ENCODE measurements at places on chromosomes 1 and 21. TPM values are rescaled to one million over a fixed set of nuclear protein-coding genes. Genes with fewer than 3 reads are reported as not detected.

The PLA2G2C gene
- not detected for total RNA-seq

The CYP4B1 gene
- 268 TPM for total RNA-seq

The CD1D gene
- 5.3 TPM for total RNA-seq

- DNase-seq: no peak
Measured at GRCh38 chr1:39370602-39371001, 120.8 kb upstream of the BMP8A start.

GRCh38 chr1:47745715-47746609 is 251.2 kb downstream of the TRABD2B start:
- DNase-seq: no peak

- peak; percentile 77 for DNase-seq
Measured at GRCh38 chr1:27662707-27663393, 9.1 kb downstream of the IFI6 start.

DNA sequence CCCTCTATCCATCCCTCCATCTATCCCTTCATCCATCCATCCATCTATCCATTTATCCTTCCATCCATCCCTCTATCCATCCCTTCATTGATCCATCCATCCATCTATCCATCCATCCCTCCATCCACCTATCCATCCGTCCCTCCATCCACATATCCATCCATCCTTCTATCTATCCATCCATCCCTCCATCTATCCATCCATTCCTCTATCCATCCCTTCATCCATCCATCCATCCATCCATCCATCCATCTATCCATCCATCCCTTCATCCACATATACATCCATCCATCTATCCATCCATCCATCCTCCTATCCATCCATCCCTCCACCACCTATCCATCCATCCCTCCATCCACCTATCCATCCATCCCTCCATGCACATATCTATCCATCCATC is 23.6 kb downstream of the MATN1 start:
- DNase-seq: no peak

- no peak for DNase-seq
Measured at GRCh38 chr21:35120631-35121180, 71.6 kb upstream of the RUNX1 start.

DNA sequence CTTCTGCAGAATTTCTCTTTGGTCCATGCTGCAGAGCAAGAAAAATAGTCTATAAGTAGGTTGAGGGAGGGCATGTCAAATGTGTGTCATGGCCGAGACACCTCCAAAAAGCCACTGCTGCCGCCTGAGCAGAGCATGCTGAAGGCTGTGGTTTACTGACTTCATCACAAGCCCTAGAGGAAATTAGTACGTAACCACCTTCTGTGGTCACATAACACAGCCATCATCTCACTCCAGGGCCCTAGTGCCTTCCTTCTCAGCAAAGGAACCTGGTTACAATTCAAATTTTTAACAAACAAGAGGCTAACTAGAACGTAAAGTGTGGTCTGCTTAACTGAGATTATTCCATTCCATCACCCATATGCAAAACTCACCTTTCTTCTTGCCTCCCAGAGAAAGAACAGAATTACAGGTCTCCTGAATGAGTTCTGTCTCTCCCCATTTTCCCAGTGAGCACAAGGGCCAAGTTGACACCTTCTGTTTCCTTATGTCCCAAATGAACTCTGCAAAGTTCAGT is at the start of gene PTPN22:
TSS of gene PTPN22 (minus strand) at position 116 of the 517 bp plus-strand sequence.
- peak; percentile 68 for DNase-seq

GRCh38 chr1:196651637-196652215 is at the start of gene CFH:
TSS of gene CFH (plus strand) at chr1:196652043. CDS start at chr1:196652118, 75 bp downstream.
- no peak for DNase-seq

DNA sequence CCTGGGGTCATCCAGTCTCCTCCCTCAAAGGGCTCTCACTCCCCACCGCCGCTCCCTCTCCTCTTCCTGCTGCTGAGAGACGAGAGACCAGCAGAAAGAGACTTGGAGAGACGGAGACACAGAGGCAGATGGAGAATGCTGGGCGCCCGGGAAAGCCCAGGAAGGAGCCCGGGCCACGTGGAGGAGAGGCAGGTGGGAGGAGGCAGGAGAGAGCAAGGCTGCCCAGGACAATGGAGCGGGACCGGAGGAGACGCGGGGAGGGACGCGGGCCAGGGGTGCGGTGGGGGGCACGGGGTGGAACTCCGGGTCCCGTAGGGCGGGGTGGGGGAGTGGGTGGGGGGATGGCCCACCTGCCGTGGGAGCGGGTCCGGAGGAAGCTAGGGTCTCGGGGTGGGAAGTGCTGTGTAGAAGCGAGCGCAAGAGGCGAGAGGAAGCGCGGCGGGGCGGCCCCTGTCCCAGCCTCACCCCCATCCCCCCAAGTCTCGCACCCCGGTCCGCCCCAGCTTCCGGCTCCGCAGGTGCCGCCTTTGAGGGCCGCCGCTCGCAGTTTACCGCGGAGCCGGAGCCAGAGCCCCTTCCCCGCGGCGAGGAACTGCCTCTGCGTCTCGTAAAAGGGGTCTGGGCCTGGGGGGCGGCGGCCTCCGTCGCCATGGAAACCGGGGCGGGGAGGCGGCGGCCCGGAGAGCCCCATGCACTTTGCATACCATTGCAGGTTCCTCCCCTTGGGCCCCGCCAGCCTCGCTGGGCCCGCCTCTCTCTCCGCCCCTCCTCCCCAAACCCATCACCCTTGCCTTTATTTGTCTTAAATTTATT is 11.7 kb upstream of the EPHA2 start:
- peak; percentile 78 for DNase-seq

DNA sequence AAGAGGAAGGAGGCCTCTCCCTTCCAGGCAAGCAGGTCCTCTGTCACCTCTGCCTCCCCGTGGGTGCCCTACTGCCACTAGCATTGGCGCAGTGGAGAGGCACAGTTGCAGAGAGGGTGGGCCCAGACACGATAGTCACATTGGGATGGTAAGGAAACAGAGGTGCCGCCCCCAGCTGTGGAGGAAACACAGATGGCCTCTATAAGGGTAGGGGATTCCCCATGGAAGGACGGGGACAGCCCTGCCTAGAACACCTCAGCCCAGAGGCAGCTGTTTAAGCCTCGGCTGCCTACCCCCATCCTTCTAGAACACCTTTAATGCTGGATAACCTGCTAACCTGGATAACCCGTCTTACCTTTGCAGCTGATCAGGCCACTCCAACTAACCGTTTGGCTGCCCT is 65.7 kb upstream of the CNTN2 start:
- no peak for DNase-seq

- DNase-seq: no peak
Measured at GRCh38 chr1:100581096-100581705, 43.3 kb downstream of the GPR88 start.

DNA sequence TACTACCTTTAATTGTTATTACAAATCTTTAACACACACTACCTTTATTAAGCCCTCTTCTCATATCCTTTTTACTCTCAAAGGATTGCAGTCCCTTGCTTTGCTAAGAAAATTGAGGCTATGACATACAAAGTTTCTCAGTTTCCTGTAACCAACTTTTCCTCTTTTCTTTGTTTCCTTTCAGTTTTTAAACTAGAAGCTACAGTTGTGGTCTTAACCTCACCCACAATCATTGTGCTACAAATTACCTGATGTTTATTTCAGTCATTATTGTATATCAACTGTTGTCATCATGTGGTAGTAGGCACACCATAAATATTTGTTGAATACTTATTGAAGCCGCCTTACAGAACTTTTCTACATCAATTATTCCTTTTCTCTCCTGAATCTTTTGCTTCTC is 51.8 kb downstream of the SLAMF6 start:
- no peak for DNase-seq

The EGLN1 gene
- 23.5 TPM for total RNA-seq

DNA sequence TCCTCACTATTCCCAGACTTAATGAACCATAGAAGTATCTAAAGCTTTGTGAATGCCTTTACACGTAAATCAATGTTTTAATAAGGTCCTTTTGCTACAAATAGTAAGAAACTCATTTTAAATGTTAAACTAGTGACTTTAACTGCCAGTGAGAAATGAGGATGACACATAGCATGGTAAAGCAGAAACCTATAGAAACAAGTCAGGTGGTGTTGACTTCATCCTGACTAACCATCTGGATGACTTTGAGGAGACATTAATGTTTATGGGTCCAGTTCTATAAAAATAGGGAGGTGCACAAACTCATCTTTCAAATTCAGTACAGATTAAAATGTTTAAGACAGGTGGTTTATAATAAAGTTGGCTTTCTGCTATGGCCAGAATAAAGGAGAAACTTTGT is 85.4 kb downstream of the COLGALT2 start:
- DNase-seq: no peak

DNA sequence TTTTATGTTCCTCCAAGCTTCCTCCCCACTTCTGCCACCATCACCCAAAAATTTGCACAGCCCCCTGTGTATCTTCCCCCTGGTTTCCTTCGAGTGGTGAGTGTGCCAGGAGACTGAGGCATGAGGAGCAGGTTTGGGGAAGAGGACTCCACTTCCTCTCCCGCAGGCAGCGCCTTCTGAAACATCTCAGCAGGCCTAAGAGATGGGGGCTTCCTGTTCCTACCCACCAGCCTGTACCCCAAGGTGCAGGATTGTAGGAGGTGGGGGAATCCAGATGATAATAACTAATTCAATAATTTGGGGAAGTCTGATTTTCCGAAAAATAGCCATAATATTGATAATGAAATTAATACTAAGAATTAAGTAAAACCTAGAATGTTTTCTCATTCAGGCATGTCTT is 62.4 kb downstream of the RHBG start:
- DNase-seq: no peak

GRCh38 chr1:218775501-218776021 is 398.1 kb upstream of the LYPLAL1 start:
- DNase-seq: no peak

The CFHR1 gene
- total RNA-seq: not detected

The TEX38 gene
- not detected for total RNA-seq

DNA sequence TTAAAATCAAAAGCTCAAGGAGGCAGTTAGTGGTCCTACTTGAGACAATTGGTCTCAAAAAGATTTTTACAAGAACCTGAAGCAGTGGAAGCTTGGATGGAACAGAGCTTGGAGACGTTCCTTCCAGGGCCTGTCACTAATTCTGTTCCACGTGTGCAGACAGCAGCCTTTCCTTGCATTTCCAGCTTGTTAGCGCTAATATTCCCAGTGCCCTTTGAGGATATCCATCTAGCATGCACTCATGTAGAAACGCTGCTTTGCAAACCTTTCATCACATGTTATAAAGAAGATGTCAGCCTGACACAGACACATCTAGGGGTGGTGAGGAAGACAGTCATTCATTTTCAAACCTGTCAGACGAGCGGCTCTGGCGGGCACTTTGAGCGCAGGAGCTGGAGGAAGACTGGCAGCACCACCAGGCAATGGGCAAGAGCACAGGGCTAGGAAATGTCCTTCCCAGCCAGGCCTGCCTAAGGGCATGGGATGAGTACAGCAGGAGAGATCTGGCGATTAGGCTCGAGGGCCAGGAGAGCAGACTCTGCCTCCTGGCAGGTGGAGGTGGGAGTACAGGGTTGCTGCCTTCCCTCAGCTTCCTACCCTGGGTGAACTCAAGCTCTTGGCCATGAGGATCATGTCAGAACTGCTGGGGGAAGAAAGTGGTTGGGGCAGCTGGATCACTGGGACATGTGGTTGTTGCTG is 55.5 kb downstream of the CASQ2 start:
- DNase-seq: no peak

The LCE2C gene
- not detected for total RNA-seq

- no peak for DNase-seq
Measured at GRCh38 chr21:33578214-33578613, 10.3 kb downstream of the DONSON start.

DNA sequence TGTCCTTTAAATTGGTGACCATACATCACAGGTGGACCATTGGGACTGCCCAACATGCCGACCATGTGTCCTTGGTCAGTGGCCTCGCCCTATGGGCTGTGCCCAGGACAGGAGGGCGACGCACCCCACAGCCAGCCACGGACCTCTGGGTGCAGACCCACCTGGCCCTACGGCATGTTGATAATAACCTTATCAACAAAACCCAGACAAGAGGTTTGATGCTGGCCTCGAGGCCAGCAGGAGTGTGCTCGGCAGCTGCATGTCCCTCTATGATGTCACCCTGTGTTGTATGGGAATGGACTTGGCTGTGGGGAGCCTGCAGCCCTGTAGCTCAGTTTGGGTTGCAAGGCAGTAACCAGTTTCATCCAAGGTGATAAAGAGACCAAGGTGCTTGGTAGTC is 32.1 kb downstream of the SLC37A1 start:
- DNase-seq: peak; percentile 41

The KCNK1 gene
- total RNA-seq: 7.3 TPM

Data from upper lobe of right lung (tissue), 1 donor.